ENCODE measurements at places on chromosomes 3 and 15. TPM values are rescaled to one million over a fixed set of nuclear protein-coding genes. Genes with fewer than 3 reads are reported as not detected.
A peak's percentile ranks its signal among the peaks of the same experiment; 100 is the strongest.

DNAH12 gene
- 0.10 TPM for total RNA-seq

- DNase-seq = no peak
Measured at GRCh38 chr3:45776611-45777010, 19.7 kb downstream of the SLC6A20 start.

DNA sequence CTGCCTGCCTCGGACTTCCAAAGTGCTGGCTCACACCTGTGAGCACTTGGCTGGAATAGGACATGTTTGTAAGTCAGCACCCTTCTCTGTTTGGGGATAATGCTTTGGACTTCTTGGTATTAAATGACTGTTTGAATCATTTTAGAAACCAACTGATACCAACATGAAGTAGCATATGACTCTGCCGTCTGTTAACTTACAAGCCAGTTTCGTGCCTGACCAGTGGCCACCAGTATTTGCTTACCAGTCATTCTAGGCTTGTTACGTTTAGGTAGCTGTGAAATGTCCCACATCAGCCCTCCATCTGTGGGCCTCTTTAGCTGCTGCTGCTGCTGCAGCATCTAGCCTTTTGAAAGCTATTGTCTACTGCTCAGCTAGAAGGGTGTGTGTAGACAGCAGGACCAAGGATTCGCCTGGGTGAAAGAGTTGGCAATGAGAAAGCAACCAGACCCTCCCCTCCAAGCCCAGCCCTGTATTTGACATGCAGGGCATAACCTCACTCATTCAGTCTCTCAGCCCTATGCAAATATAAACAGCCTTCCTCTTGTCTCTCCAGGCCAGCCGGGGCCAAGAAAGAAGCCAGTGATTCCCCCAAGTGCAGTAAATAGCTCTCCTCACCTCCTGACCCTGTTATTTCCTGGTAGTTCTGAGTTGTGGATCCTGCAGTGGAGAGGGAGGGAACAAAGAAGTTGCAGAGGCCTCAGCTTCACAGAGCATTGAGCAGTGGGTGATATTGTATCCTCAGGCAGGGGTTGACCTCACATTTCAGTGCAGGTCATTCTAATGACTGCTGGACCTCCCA lies 51.0 kb downstream of the NKIRAS1 start:
- no peak for DNase-seq

ATP8B4 gene
- 6.8 TPM for total RNA-seq

DNA sequence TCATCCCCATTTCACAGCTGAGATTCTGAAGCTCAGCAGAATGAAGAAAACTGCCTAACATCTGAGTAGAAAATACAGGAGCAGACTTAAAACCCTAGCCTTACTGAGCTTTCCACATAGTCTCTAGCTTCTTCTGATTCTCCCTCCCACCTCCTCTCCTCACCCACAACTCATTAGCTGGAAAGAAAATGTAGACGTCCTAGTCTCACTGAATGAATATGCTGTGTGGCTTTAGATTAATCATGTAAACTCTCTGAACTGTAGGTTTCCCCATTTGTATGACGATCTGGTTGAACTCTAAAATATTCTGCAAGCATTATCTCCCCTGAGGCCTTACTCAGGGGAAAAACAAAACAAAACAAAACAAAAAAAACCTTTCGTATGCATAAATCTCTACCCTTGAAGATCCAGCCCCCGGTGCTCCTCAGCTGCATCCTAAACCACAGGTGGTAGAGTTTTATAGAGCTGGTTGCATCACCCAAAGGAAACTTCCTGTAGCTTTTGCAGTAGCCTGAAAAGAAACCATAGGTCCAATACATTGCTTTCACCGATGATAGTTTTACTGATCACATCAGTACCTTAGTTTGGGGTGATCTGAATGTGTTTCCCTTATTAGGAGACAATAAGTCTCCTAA lies 40.6 kb downstream of the FOXB1 start:
- DNase-seq = peak; percentile 67
